ENCODE measurements at places on chromosomes 13 and 19. TPM values are rescaled to one million over a fixed set of nuclear protein-coding genes. Genes with fewer than 3 reads are reported as not detected.

DNA sequence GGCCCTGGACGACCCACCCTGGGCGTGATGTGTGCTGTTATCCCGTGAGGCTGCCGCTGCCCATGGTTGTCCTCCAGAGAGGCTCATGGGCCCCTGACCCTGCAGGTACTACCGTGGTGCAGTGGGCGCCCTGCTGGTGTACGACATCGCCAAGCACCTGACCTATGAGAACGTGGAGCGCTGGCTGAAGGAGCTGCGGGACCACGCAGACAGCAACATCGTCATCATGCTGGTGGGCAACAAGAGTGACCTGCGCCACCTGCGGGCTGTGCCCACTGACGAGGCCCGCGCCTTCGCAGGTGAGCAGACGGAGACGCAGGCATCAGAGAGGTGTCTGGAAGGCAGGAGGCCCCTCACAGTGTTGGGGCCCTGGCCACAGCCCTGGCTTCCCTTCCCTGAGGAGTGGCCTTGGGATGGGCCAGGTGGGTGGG, 11.1 kb upstream of the MARCHF2 start:
- H3K4me3 ChIP-seq: no peak overlapping the region
- H3K27ac ChIP-seq: no peak overlapping the region
- H3K4me1 ChIP-seq: peaks cover 31% of the 10 kb centered on the region
- no peaks in the 10 kb centered on the region for H3K27me3 ChIP-seq
- no peak for DNase-seq

DNA sequence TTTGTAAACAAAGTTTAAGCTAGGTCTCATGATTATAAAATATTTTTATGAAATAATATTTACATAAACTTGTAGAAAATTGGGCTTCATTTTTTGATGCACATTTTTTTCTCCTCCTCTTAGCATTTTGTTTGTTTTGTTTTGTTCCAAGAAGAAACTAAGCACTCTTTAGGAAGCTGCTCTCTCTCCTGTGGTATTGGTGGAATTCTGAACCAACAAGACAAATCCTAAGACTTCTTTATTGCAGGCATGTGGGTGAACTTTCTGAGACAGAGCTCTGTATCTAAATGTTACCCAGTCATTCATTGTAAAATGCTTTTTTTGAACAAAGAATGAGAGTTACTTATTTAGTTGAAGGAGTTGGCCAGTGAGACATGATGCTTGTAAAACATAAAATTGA, 39.3 kb downstream of the LMO7 start:
- no peak for DNase-seq
- no peaks in the 10 kb centered on the region for H3K4me1 ChIP-seq

Gene FAM216B
- not detected for total RNA-seq

DNA sequence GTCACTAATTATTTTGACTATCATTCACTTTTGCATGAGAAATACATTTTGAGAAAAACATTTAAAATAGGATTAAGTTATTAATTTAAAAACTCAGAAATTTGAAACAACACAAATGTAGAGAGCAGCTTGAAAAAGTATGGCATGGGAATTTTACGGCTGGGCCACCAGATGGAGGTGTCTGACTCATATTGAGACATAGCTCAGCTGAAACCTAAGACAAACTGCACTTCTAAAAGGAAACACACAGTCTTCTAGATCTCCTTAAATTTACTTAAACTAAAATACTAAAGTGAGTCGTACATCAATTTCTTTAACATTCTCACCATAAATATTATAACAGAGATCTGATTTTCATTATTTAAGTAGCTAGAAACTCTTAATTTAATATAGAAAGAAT, 41.9 kb upstream of the POSTN start:
- H3K27ac ChIP-seq: no peak overlapping the region
- H3K4me3 ChIP-seq: no peak overlapping the region
- peaks cover 5% of the 10 kb centered on the region for H3K27me3 ChIP-seq
- H3K36me3 ChIP-seq: no peaks in the 10 kb centered on the region
- no peak for DNase-seq
- no peaks in the 10 kb centered on the region for H3K4me1 ChIP-seq

DNA sequence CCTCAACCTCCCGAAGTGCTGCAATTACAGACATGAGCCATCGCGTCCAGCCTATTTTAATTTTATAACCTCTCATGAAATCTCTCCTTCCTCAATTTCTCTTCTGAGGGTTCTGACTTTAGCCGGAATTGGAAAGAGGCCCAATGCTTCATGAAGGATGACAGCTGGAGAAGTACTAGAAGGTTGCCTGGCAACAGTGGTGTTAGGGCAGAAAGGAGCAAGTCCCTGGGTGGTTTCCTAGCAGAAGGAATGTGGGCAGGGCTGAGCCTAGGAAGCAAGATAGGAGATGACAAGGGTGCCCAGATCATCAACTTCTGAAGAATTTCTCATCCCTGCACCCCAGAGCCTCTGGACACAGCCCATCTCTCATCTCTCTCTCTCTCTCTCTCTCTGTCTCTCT, 25.8 kb downstream of the CACNG6 start:
- no peaks in the 10 kb centered on the region for H3K36me3 ChIP-seq
- no peak for DNase-seq
- no peak overlapping the region for H3K27ac ChIP-seq
